Hippocampal formation (tissue), 2 donors: ENCODE measurements at places on chromosomes 16 and 17.

- no peak for DNase-seq
Measured at GRCh38 chr17:41071606-41072360, 6.1 kb upstream of the KRTAP2-4 start.

DNA sequence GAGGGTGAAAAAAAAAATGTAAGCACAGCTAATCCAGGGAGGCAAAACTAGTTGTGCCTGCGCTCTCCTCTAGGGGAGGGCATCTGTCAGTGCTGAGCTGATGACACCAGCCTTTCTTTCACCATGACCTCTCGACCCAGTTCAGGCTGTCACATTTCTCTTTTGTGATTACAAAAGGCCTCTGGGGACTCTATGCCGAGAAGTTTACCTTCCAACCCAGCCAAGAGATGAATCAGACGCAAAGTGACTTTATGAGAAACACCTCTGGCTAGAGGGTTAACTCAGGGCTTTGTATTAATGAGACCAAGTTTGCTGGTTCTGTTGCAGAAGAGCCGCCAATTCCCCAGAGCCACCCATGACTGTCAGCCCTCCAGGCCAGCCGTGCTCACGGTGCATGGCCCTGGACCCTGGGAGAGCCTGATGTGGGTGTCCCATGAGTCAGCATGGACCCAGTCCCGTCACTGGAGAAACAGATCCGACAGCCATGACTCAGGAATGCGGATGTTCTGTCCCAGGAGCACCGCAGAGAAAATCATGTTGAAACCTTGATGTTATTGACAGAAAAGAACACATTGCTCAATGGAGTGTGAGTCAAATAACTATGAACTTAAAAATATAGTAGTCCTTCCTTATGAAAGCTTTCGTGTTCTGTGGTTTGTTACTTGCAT lies 437.2 kb downstream of the HS3ST3B1 start:
- DNase-seq, result no peak

- DNase-seq, result no peak
Measured at GRCh38 chr16:66354034-66354909, 12.2 kb upstream of the CDH5 start.

DNA sequence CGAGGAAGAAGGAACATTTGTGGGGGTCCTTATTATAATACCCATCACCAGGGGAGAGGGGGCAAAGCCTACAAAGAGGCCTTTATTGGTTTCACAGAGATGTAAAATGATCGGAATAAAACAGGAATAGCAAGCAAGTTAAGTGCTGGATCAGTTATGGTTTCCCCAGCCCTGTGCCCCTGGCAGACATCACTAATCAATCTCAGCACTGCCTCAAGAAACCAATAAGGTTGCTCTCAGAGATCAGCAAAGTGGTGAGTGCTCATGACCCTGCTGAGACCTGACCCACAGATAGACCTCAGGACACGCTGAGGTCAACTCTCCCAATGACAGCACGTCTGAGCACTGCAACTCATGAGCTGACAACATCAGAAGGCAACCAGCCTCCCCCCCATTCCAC lies 66.3 kb downstream of the ZNF423 start:
- DNase-seq, result no peak

DNA sequence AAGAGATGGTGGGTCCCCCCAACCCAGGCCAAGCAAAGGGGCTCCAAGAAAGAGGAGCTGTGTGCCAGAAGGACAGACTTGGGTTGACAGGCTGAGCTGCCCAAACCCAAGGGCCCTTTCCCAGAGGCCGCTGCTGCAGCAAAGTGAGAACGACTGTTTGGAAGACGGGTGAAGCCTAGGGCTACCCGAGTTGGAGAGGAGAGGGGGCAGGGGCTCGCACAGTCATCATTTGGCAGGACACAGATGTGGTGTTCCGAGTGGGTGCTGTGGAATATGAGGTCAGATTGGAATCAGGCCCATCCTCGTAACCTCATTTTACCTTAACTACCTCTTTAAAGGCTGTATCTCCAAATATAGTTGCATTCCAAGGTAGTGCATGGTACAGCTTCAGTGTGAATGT lies 5.3 kb upstream of the MFAP4 start:
- no peak for DNase-seq

DNA sequence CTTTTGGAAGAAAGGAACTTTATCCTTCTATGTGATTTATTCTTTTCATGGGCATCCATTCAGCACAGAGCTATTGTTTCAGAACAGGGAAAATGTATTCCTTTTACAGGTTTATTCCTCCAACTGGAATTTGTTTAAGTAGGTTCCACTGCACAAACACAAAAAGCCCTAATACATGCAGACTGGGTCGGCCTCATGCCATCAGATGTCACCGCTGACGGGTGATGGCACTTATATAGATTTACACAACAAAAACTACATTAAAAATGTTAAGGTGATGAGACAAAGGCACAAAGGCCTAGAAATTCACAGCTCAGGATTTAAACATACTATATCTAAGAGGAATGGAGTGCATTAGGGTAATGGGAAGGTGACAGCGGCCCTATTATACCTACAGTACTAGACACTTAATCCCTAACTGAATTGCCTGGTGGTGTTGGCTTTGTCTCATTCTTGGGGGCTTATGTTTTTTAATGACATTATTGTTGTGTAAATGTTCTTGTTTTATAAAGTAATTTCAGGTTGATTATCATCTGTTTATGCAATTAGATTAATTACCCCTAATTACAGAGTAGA lies 276.4 kb upstream of the PSMD7 start:
- DNase-seq, result no peak

GRCh38 chr16:57512296-57513001 lies 23.9 kb downstream of the CCDC102A start:
- DNase-seq, result no peak

DNA sequence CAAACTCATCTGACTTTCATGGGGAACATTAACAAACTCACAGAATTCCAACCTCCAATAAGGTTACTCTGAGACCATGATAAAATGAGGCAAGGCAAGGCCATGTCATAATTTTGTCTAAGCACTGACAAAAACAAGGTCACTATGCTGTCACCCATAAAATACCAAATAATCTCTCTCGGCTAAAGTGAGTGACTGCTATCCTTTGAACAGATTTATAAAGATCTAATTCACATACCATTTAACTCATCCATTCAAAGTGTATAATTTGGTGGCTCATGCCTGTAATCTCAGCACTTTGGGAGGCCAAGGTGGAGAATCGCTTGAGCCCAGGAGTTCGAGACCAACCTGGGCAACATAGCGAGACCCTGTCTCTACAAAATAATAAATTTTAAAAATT lies 20.6 kb upstream of the CA4 start:
- DNase-seq, result no peak

GRCh38 chr17:28386391-28386790 lies 14.9 kb downstream of the SARM1 start:
- no peak for DNase-seq
